ENCODE measurements at places on chromosomes 13 and 19.

- DNase-seq = no peak
These were observed 31.9 kb downstream of the INTS6 start for GRCh38 chr13:51420681-51421490.

DNA sequence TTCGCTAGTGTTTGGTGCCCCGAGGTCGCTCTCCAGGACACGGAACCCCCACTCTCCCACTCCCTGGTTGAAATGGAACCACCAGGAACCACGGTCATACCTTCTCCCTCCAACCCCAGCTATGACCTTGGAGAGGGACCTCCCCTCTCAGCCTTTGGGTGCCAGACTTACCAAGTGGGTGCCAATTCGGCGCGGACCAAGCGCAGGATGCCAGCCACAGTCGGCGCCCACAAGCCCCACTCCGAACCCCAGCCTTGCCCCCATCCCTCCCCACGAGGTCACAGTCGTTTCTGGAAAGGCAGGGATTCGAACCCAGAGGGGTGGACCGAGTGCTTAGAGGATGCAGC lies 910 bp downstream of the PDE4C start:
- DNase-seq = no peak

GRCh38 chr19:50878851-50879250 lies 5.6 kb downstream of the KLK2 start:
- DNase-seq = no peak

- DNase-seq = peak; percentile 92
These were observed at the start of gene KANK3 for GRCh38 chr19:8342684-8343482. KANK3 (minus strand) TSS chr19:8343262; CDS start chr19:8337828, 5,434 bp downstream.

- DNase-seq = no peak
These were observed 25.8 kb downstream of the NALCN start for GRCh38 chr13:101390461-101390860.

GRCh38 chr13:114153485-114154080 lies 21.2 kb upstream of the RASA3 start:
- DNase-seq = no peak

GRCh38 chr13:99277629-99278028 lies 19.4 kb upstream of the GPR18 start:
- no peak for DNase-seq

GRCh38 chr19:16771618-16772017 lies 52.0 kb downstream of the NWD1 start:
- DNase-seq = peak; percentile 66

GRCh38 chr13:99960663-99961311 lies 10.8 kb downstream of the ZIC5 start:
- DNase-seq = no peak

DNA sequence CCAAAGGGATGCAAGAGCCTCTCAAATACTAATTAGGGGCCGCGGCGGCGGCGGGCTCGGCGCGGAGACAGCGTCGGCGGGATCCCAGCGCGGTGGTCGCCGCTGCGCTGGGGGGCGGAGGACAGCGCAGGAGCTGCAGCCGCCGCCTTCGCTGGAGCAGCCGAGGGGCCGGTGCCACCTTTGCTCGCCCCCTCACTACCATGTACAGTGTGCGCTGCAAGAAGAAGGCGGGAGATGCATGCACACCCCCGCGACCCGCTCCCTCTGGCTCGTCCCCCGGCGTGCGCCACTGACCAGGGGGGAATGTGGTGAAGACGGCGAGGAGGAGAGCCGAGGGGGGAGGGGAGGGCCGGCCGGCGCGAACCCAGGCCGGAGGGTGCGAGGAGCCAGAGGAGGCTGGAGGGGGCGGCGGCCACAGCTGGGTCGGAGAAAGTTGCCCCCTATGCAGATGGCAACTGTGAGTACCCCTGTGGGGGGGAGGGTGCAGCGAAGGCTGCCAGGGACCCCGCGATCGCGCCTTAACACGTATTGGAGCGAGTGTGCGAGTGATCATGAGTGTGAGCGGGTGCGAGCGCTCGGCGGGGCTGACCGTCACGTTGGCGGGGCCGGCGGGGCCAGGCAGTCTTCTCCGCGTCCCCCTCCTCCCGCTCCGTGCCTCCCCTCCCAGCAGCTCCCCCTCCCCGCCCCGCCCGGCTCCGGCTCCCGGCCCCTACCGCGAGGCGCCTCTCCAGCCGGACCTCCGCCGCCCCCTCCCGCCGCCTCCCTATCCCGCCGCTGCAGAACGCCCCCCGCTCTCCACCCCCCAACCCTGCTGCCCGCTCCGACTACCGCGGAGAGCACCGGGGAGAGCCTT lies 808 bp downstream of the SLITRK5 start:
- no peak for DNase-seq

- DNase-seq = no peak
These were observed 1260.3 kb upstream of the SLC10A2 start for GRCh38 chr13:104326523-104326922.

DNA sequence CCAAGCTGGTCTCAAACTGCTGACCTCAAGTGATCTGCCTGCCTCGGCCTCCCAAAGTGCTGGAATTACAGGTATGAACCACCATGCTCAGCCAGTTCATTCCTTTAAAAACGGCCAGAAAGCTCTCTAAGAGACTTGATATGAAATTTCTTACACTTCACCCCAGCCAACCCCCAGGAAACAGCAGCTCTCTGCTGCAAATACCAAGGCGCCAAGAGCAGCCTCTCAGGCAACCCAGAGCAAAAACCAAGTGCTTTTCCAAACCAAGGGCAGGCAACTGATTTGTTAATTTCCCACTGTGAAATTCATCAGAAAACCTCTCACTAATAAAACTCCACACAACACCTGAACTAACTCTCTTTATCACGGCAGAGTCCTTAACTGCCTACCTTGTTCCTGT lies 44.9 kb downstream of the LATS2 start:
- no peak for DNase-seq

DNA sequence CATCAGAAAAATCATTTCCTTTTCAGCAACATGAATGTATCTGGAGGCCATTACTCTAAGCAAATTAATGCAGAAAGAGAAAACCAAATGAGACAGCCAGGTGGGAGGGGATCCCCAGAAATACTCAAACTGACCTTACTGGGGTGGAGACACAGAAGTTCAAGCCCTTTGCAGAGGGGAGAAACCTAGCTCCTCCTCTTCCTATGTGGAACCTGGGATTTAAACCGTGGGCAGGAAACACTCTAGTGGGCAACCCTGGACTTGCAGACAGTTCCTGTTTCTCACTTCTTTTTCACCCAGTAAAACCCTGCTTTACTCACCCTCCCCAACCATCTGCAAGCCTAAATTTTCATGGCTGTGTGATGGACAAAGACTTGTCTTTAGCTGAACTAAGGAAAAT lies 61.3 kb downstream of the SLITRK6 start:
- DNase-seq = no peak

- no peak for DNase-seq
These were observed 3.6 kb downstream of the HTR2A start for GRCh38 chr13:46893221-46893740.

- no peak for DNase-seq
These were observed 163.7 kb downstream of the TBC1D4 start for GRCh38 chr13:75318138-75318833.

DNA sequence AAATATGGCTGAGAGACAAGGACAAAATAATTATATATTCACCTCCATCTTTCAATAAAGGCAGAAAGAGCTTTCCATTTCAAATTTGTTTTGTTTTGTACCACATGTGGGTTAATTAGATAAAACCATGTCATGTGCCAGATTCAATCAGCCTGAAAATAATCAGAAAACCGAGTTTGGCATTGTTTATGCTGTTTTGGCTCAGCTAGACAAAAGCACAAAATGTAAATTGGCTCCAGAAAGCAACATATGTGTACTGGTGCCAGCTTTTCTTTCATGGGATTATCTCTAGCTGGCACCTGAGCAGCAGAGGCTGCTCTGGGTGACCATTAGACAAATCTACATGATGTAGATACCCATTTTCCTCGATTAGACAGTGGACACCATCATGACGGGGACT lies 9.2 kb upstream of the DNAJC15 start:
- no peak for DNase-seq

- no peak for DNase-seq
These were observed 62.0 kb downstream of the TEX29 start for GRCh38 chr13:111382411-111382810.

DNA sequence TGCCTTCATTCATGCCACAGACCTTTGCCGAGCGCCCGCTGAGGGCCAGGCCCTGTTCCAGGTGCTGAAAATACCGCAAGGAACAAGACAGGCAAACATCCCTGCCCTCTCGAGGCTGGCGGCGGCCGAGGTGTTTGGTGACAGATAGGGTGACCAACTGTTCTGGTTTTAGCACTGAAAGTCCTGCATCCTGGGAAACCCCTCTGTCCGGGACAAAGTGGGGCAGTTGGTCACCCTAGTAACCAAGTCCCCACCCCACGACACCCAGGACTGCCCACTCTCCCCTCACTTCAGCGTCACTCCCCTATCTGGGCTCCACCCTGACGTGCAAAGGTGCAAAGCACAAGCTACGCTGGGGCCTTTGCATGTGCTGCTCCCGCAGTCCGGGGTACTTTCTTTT lies 17.3 kb downstream of the ZBTB7A start:
- no peak for DNase-seq

- peak; percentile 62 for DNase-seq
These were observed 79.4 kb downstream of the SLC15A1 start for GRCh38 chr13:98672947-98673613.

DNA sequence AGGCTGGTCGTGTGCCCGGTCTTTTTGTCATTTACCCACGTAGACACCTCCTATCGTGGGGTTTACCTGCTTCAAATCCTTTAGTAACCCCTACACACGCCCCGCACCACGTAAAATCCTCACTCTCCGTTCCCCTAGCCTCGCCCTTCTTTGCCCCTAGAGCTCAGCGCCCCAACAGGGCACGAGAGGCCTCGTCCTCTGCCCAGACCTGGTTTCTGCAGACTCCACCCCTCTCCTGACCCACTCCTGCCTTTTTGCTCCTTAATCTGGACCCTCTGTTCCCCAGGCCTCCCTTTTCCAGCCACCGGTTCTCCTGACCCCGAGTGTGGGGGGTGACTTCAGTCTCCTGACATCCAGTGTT lies 412 bp downstream of the ZNF528 start:
- DNase-seq = no peak

GRCh38 chr19:44785993-44786392 lies 8.3 kb downstream of the CBLC start:
- DNase-seq = no peak

- DNase-seq = no peak
These were observed 59.1 kb upstream of the TNFRSF19 start for GRCh38 chr13:23510979-23511735.
